ENCODE measurements at places on chromosomes 4 and X.

DNA sequence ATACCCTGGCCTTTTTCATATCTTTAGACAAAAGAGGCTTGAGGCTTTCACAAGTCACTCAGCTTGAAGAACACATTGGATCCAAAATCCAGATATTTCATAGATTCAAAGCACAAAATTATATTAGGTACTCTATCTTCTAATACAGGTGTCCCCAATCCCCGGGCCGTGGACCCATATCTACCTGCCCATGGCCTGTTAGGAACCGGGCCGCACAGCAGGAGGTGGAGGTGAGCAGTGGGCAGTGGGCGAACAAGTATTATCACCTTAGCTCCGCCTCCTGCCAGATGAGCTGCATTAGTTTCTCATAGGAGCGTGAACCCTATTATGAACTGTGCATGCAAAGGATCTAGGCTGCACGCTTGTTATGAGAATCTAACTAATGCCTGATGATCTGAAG is 18.7 kb downstream of the YIPF7 start:
- peaks cover 1% of the 10 kb centered on the region for H3K27me3 ChIP-seq
- H3K4me3 ChIP-seq, result no peak overlapping the region
- peaks cover 2% of the 10 kb centered on the region for H3K4me1 ChIP-seq
- no peak for DNase-seq
- H3K27ac ChIP-seq, result no peak overlapping the region

DNA sequence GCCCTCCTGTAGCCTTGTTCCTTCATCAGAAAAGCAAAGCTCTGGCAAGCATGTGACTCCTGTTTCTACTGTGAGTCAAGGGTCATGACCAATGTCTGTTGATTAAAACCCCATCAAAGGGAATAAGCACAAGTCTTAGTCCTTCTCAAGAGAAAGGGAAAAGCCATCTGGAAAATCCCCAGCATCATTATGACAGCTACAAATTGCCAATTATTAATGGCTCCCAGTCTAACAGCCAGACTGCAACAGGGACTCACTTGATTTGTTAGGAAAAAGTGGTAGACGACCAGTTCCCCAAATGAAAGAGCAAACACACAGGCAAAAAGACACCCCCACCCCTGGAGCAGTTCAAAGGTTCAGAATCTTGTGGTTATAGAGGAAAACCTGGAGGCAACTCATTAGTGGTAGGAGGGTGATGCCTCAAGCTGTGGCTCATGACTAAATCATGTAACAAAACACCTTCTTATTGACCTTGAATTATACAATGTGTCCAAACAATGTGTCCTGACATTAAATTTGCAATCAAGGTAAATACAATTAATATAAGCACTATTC is 315.7 kb downstream of the HNRNPD start:
- H3K27me3 ChIP-seq, result peaks cover 9% of the 10 kb centered on the region
- H3K4me1 ChIP-seq, result no peaks in the 10 kb centered on the region
- no peak overlapping the region for H3K4me3 ChIP-seq
- H3K27ac ChIP-seq, result no peak overlapping the region

DNA sequence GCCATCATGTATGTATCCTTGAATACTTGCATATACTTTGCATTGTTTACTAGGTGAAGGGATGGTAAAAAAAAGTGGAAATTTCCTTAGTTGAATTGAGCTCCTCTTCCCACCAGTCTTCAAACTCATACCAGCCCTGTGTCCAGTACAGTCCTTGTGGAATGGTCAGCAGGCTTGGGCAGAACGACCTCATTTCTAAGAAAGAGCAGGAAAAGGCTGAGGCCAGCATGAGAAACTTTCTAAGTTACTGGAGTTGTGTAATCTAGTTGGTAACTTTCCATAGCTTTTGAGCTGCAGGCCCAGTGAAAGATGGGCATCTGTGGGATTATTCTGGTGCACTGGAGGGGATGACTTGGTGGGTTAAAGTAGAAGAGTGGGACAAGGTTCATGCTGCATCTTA is 87.6 kb downstream of the DCUN1D4 start:
- peaks cover 5% of the 10 kb centered on the region for H3K27me3 ChIP-seq
- no peak overlapping the region for H3K4me3 ChIP-seq
- no peak overlapping the region for H3K27ac ChIP-seq
- no peaks in the 10 kb centered on the region for H3K4me1 ChIP-seq

DNA sequence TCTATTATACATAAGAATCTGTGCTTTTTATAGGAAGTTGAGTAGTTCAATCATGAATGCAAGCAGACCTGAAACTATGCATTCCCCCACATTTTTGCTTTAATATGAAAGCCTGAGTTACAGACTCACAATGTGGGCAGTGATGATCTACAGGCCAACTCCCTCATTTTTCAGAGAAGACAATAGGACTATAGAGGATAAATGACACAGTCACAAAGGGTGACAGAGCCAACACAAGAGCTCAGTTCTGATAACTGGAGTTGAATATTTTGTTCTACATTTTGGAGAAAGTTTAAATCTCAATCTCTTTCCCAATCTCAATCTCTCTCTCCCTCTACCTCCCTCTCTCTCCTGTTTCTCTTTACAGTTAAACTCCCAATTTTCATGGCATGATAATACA is 27.0 kb downstream of the MBNL3 start:
- no peak overlapping the region for H3K4me3 ChIP-seq
- H3K27ac ChIP-seq, result no peak overlapping the region
- H3K36me3 ChIP-seq, result peaks cover 10% of the 10 kb centered on the region

GRCh38 chr4:147683188-147683591 is 773 bp downstream of the PRMT9 start:
- peak; percentile 14 for DNase-seq
- peaks cover 22% of the 10 kb centered on the region for H3K4me1 ChIP-seq
- H3K36me3 ChIP-seq, result peaks cover 6% of the 10 kb centered on the region
- peak overlapping the region; percentile 97 for H3K4me3 ChIP-seq

DNA sequence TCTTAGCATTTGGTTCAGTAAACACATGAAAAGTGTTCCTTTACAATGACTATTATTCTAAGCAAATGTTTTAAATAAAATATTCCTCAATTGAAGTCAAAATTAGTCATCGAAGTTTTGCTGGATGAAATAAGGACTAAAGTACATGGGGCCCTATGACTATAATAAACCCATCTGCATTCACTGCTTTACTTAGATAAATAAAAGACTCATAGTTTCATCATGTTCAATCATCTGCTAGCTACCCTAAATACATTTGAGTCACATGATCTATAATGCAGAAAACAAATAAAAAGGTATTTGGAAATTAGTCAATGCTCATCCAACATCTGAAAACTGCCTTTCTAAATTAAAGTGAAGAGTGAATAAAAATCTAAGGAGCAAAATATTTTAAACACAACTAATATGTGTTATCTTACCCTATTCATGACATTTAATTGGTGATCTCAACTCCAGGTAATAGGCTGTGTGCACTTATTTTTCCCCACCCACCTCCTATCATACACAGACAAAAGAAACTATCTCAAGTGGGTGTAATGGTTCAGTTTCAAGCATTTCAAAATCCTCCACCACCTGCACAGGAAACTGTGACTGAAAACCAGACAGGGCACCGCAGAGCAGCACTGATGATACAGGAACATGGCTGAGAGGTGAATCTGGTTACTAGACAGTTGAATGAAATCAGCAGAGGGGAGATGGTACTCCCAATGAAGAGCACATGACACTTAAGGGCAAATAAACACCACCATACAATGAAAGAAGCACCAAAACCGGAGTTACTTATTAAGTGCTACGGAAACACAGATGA is 78.6 kb downstream of the CAMK2D start:
- peaks cover 9% of the 10 kb centered on the region for H3K36me3 ChIP-seq
- peak overlapping the region; percentile 37 for H3K4me3 ChIP-seq
- DNase-seq, result peak; percentile 20
- H3K27me3 ChIP-seq, result no peaks in the 10 kb centered on the region
- peak overlapping the region; percentile 67 for H3K27ac ChIP-seq

- H3K27me3 ChIP-seq, result no peaks in the 10 kb centered on the region
- no peak overlapping the region for H3K27ac ChIP-seq
- DNase-seq, result no peak
- H3K36me3 ChIP-seq, result peaks cover 3% of the 10 kb centered on the region
These were observed 74.4 kb upstream of the DDX3X start for GRCh38 chrX:41259516-41259915.

- peaks cover 7% of the 10 kb centered on the region for H3K27me3 ChIP-seq
- no peak overlapping the region for H3K27ac ChIP-seq
- no peaks in the 10 kb centered on the region for H3K36me3 ChIP-seq
- H3K4me3 ChIP-seq, result no peak overlapping the region
- DNase-seq, result no peak
These were observed 19.4 kb downstream of the LGI2 start for GRCh38 chr4:25011135-25011866.

DNA sequence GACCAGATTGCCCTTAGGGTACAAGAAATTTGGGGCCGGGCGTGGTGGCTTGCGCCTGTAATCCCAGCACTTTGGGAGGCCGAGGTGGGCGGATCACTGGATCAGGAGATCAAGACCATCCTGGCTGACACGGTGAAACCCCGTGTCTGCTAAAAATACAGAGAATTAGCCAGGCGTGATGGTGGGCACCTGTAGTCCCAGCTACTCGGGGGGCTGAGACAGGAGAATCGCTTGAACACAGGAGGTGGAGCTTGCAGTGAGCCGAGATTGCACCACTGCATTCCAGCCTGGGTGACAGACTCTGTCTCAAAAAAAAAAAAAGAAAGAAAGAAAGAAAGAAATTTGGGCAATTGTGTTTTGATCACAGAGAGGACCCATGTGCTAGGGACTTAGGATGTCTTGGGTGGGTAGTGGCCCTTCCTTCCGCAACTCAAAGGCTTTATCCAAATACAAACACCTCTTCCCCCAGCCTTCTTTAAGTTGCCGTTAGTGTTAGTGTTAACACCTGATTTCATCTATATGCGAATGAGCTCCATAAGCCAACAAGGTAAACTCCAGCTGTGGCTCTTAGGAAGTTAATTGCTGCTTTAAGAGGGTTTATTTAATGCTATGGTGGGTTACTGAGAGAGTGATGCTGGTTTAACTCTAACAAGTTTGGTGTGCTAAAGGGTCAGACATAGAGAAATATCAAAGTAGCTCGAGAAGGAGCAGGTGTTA is 8.6 kb upstream of the CCDC110 start:
- H3K4me1 ChIP-seq, result no peaks in the 10 kb centered on the region
- peaks cover 15% of the 10 kb centered on the region for H3K27me3 ChIP-seq
- no peak overlapping the region for H3K4me3 ChIP-seq
- no peak overlapping the region for H3K27ac ChIP-seq

DNA sequence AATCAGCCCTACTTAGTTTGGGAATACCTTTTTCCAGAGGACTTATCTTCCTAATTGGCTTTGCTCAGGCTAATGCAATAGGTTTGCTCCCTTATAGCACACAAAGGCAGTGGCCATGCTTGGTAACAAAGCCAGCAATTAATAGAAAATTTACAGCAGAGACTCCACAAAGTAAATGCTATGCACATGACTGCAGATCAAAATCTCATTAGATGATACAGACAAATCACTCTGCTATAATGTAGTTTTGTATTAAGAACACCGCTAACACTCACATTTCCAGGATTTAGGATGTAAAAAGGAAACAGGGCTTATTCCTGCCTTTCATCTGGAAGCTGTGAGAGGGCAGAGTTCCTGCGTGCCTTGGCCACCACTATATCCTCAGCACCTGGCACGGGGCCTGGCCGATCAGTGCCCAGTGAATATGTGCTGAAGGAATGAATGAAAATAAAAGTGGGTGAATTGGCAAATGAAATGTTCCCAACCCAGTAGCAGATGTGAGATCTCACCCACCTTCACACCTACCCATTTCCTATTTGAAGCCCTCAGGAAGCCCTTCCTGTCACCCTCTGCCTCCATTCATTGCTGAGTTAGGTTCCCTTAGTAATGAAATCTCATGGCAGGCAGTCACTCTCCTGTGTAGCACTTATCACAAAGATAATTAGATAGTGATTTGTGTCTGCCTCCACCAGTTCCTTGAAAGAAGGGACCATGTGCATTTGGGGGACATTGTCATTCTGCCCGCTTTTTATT is 5.1 kb downstream of the SEPTIN6 start:
- peak overlapping the region; percentile 47 for H3K4me3 ChIP-seq
- peaks cover 23% of the 10 kb centered on the region for H3K4me1 ChIP-seq
- H3K27me3 ChIP-seq, result no peaks in the 10 kb centered on the region
- no peak for DNase-seq

DNA sequence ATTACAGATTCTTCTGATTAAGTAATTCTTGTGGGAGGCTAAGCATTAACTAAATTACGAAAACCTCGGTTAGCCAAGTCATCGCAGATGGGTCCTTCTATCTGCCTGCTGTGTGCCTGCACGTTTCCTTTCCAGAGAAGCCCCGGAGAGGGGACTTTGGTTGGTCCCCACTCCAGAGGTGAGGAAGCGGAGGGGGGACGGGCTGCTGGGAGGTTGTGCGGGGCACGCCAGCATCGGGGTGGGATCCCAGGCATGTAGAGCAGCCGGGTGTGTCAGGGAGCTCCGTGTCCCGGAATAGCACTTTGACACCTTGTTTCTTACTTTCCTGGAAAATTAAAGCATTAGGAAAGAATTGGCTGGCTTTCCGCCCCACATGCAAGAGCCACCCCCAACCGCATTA is 26.6 kb downstream of the PIGG start:
- no peak overlapping the region for H3K4me3 ChIP-seq
- no peaks in the 10 kb centered on the region for H3K27me3 ChIP-seq
- H3K27ac ChIP-seq, result no peak overlapping the region
- no peaks in the 10 kb centered on the region for H3K4me1 ChIP-seq
- peaks cover 57% of the 10 kb centered on the region for H3K36me3 ChIP-seq

DNA sequence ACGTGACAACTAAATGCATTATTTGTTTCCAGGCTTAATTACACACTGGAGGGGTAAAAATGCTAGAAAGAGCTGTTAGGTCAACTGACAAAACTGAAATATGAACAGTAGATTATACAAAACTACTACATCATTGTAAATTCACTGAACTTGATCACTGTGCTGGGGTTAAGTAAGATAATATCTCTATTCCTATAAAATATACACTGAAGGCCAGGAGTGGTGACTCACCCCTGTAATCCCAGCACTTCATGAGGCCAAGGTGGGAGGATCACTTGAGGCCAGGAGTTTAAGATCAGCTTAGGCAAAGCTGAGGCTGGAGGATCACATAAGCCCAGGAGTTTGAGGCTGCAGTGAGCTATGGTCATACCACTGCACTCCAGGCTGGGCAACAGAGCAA is 31.8 kb upstream of the NKX6-1 start:
- DNase-seq, result no peak
- no peak overlapping the region for H3K4me3 ChIP-seq
- no peaks in the 10 kb centered on the region for H3K36me3 ChIP-seq
- no peaks in the 10 kb centered on the region for H3K4me1 ChIP-seq
- H3K27ac ChIP-seq, result no peak overlapping the region

GRCh38 chr4:6626066-6626465 is 14.4 kb upstream of the MRFAP1 start:
- DNase-seq, result no peak
- peaks cover 2% of the 10 kb centered on the region for H3K4me1 ChIP-seq
- no peak overlapping the region for H3K4me3 ChIP-seq
- H3K27me3 ChIP-seq, result no peaks in the 10 kb centered on the region
- no peak overlapping the region for H3K27ac ChIP-seq
- peaks cover 9% of the 10 kb centered on the region for H3K36me3 ChIP-seq

GRCh38 chr4:2800691-2801596 is 8.1 kb downstream of the SH3BP2 start:
- no peaks in the 10 kb centered on the region for H3K36me3 ChIP-seq
- no peak for DNase-seq
- peak overlapping the region; percentile 62 for H3K4me3 ChIP-seq
- H3K27ac ChIP-seq, result peak overlapping the region; percentile 47
- no peaks in the 10 kb centered on the region for H3K27me3 ChIP-seq
